ENCODE measurements at places on chromosomes 12 and 14.

DNA sequence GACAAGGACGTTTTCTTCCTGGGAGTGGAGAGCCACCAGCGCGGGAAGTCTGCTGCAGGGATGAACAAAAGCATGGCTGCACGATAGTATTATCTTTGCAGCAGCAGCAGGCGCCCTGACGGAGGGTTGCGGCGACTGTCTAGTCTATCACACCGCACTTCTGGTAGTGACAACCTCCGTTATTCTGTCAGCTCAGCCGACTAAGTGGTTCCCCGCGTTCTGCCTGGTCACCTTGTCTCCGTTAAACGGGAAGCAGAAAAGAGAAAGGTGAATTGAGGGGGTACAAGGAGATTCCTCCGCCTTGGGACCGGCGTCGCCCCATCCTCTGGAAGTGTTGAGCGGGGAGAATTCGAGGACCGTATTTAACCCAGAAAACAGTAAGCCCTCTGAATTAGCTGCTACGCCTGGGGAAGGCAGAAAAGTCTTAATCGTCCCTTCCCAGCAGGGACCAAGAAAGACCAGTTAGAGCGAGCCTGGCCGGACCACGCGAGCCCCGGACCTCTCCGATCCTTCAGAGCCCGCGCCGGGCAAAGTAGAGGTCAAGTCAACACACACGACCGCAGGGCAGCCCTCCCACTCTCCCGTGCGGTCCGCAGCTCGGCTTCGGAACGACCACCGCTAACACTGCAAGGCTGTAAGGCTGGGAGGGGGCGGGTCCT is 536 bp upstream of the DAAM1 start:
- DNase-seq: peak; percentile 45

DNA sequence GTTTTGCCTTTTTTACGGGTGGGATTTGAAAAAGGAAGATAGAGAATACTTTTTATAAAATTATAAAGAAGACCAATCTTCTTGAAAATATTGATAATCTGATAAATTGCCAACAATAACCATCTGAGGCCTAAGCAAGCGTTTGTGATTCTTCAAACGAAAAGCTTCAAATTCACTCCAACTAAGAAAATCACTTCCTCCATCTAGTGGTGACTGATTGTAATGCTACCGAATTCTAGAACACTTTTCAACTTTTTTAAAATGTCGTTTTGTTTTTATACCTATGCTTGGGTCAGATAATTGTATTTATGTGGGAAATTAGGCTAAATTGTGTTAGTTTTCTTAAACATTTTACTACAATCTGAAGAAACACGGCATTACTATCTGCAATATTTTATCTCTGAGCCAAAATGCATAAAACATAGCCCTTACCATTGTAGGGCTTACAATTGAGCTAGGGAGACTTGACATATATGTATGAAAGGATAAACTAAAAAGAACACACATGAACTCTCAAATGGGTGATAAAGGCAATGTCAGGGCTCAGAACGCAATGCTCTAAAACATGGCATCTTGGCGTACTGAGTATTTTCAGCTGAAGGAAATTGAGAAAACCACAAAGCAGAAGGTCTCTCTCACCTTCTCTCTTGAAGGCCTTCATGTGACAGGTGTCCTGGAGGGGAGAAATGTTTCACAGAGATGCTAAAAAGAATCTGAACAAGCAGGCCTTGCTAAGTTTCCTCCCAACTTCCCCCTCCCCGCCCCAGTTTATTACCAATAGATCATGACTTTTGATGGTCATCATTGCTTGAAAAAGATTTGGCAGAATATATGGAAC is 36.8 kb upstream of the G2E3 start:
- DNase-seq: peak; percentile 23

GRCh38 chr14:64937171-64937820 is 5.2 kb downstream of the GPX2 start:
- no peak for DNase-seq

DNA sequence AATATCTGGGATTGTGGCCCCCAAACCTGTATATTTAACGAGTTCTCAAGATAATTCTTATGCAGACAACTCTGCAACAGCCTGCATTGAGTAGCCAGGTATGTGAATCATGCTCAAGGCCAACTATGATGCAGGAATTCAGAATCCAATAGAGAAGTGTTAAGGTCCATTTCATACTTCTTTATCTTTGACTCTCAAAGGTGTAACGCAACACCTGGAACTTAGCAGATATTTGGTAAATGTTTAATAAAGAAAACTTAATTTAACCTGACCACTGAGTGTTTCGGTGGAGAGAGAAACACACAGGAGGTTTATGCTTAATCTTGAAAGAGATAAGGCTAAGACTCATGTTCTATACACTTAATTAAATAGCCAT is 156.5 kb upstream of the PLEKHG7 start:
- no peak for DNase-seq

DNA sequence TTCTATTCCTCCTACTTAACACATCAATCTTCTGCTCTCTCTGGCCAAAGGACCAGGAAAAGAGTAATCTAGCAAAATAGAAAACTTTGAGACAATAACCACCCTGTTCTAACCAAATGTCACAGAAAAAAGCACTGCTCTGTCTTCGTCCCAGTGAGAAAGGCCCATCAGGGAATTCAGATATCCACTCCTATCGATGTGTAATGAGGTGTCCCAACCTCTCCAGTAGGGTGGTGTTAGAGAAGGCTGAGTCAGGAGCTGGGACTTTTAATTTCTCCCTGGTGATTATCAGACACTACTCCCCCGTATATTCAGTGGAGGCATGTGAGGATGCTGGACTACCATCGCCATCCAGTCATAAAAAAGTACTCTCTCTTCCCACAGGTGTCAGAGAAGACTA is 130.3 kb downstream of the TMTC3 start:
- DNase-seq: no peak

GRCh38 chr12:95548056-95548538 is 3.2 kb downstream of the USP44 start:
- DNase-seq: no peak

DNA sequence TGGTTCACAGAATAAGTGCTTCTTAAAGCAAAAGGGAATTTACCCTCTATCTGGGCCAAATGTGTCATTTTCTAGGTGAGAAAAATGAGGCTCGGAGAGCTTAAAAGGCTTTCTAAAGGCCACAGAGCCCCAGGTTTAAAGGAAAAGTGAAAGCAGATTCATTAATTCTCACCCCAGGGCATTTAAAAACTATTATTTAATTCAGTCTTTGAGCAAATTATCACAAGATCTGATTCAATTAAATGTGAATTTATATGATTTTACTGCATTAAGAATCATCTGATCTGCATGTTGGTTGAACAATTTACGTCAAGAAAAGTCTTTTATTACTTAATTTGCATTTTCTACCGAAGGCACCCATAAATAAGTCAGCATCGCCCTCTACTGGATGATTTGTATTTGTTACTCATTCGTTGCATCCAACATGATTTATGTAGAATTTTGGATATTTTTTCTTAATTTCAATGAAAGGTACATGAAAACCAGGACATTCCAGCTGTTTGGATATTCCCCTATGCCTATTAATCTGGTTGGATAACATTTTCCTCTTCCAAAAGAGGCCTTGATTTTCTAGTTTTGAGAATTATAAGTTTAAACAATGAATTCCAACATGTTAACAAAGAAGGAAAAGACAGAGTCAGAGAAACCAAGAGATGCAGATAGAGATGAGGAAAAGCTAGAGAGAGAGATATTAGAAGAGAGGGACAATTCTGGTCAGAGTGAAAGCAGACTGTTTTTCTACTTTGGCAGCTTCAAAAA is 19.1 kb upstream of the DHRS7 start:
- DNase-seq: no peak

GRCh38 chr12:58424735-58425392 is 483.5 kb downstream of the ATP23 start:
- DNase-seq: no peak

DNA sequence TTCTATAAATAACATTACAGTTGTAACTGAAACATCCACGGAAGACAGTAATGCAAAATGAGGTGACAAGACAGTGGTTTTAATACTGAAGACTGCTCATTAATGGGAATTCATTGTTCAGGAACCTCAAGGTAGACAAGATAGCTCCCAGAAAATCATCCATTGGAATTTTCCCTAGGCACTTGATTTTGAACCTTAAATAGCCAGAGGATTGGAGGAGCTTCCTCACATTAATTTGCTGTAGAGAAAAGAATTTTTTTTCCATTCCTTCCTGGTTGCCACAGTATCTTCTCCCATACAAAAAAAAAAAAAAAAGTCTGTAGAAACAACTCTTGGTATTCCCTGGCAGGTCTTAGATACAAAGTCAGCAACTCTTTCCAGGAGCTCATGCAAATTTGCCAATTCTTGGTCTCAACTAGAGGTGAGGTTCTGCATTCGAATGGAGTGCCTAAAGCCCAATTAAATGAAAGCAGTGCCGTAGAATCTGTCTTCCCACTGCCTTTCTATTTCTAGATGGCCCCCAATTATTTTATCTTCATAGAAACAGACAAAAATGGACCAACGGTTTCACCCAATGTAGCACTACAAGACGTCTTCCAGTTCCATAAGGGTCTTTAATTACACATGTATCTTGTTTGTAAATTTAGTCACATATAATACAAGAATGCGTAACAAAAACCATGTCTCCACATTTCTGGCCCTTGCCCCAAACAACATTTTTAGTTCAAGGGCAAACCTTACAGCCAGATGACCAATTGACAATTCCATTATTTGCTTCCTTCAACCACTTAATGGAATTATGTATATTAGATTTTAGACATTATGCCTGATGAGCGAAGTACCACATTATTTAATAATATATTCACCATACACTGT is 13.5 kb downstream of the SLC38A2 start:
- no peak for DNase-seq

GRCh38 chr12:124152731-124153130 is 142.2 kb upstream of the RFLNA start:
- no peak for DNase-seq

DNA sequence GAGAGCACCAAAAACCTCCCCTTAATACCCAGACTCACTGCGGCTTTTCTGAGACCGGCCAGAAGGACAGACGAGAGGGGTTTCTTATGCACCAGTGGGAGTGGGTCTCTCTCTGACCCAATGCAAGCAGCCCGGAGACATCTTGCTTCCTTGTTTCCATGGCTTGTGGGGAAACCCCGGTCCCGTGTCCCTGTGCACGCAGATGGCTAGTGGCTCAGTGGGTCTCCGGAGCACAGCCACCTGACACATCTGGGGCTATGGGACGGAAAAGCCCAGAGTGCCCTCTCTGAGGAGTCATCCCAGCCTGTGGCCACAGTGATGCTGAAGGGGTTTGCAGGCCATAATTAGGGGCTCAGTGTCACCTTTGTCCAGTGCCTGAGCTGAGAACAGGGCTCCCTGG is 197.6 kb downstream of the PHETA1 start:
- no peak for DNase-seq

DNA sequence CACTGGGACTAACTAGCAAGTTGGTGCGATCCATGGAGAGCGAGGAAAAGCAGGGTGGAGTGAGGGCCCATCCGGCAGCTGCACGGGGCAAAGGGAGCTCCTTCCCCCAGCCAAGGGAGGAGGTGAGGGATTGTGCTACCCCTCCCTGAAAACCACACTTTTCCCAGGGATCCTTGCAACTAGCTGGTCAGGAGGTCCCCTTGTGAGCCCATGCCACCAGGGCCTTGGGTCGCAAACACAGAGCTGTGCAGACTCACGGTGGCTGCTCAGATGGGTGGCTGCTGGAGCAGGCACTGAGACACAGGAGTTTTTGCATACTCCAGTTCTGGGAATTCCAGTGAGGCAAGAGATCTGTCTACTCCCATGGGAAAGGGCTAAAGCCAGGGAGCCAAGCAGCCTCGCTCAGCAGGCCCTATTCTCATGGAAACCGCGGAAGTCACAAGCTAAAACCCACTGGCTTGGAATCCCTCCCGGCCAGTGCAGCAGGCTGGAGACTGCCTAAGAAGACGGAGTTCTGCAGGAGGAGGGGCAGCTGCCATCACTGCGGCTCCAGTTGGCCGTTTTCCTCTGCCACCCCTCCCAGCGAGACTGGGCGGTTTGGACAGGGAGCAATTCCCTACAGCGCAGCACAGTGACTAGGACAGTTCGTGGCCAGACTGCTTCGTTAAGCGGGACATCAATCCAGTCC is 10.9 kb upstream of the ZNF705A start:
- DNase-seq: peak; percentile 19

DNA sequence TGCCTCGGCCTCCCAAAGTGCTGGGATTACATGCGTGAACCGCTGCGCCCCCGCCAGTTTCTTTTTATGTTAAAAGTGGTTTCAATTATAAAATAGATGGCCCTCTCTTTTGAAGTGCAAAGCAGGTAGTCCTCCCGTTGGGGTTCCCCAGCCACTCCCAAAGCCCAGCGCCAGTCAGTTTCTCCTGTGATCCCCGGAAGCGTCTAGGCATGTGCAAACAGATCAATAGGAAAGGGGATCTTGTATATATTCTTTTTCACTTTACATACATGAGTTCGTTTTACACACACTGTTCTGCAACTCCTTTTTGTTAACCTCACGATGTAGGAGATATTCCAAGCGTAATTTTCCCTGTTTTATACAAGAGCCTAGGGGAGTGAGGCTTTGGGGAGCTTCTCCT is 16.3 kb upstream of the DLK1 start:
- DNase-seq: no peak

GRCh38 chr12:131753005-131753404 is 42.1 kb downstream of the SFSWAP start:
- no peak for DNase-seq

DNA sequence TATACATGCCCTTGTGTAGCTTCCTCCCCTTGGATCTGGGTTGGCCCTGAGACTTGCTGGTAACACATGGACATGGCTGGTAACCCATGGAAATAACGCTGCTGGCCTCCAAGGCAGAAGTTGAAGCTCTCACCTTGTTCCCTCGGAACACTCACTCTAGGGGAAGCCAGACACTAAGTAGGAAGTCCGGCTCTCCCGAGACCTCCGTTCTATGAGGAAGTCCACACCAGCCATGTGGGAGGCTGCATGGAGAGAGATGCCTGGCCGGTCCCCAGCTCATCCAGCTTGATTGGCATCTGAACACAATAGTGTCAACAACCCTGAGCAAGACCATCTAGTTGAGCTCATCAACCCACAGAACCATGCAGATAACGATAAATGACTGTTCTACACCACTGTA is 39.7 kb upstream of the VRK1 start:
- no peak for DNase-seq

GRCh38 chr14:63387711-63388110 is 69.0 kb upstream of the GPHB5 start:
- no peak for DNase-seq

DNA sequence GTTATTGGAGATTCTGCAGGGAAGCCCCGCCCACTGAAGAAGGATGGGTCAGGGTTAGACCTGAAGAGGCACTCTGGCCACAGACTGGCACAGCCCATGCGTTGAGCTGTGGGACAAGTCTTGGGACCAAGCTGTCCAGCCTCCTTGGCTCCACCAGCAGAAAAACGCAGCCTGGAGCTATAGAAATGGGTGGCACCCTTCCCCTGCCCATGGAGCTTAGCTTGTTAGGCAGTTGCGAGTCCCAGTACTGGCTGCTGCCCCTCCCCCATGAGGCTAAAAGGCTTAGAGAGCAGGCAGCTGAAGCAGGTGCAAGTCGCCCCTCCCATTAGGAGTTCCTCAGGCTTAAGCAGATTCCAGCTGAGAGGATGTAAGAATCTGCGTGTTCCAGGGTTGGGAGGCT is 1124.0 kb upstream of the TMEM132C start:
- DNase-seq: no peak

GRCh38 chr12:91863702-91864101 is 281.9 kb downstream of the BTG1 start:
- no peak for DNase-seq

GRCh38 chr14:53741479-53742232 is 215.0 kb downstream of the BMP4 start:
- no peak for DNase-seq

Data from right renal cortex interstitium (tissue), 3 donors.